ENCODE measurements at places on chromosomes 2 and 18.

DNA sequence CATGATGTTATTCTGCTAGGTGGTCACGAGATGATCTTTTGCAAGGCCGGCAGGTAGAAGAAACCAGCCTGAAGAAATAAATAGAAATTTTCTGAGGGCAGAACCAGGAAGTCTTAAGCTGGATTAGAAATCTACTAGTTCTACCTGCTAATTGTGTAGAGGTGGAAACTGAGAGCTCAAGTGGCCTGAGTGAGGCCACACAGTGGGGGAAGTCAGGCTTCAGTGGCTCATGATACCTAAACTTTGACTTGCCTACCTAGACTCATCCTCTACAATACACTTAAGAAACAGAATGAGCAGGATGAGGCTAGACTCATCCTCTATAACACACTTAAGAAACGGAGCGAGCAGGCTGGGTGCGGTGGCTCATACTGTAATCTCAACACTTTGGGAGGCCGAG is 134.9 kb upstream of the NDUFV2 start:
- no peak for DNase-seq

GRCh38 chr2:112493048-112493447 is 11.1 kb downstream of the TTL start:
- DNase-seq, result peak; percentile 15

DNA sequence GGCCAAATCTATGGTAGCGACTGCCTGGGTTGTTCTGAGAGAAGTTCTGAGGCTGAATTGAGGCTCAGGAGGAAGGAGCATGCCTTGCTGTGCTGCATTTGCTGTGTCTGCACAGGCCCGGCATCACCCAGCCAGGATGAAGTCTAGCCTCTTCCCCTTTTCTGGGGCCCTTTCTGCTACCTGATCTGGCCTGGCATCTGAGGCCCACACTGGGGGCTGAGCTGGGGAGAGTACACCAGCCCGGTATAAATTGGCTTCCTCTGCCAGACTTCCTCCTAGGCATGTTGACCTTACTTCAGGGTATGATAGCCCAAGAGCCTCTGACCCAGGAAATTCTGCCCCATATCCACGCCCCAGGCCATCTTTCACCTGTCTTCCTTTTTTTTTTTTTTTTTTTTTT is 30.0 kb downstream of the MRPL35 start:
- DNase-seq, result peak; percentile 26

- DNase-seq, result no peak
Observed at GRCh38 chr2:144078802-144079724, 440.9 kb downstream of the ZEB2 start.

DNA sequence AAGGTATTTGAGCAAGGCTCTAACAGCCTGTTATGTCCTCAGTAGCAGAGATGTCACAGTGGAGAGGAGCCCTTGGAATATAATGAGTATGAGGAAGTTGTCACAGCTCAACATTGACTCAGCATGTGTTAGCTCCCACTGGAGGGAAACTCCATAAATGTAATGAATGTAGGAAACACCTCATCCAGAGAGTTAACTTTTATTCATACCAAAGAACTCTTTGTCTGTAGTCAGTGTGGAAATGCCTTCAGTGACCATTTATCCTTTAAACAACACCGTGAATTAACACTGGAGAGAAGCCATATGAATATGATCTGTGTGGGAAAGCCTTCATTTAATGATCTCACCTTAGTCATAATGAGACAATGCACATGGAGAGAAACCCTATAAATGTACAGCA is 59.7 kb downstream of the CYP1B1 start:
- no peak for DNase-seq

DNA sequence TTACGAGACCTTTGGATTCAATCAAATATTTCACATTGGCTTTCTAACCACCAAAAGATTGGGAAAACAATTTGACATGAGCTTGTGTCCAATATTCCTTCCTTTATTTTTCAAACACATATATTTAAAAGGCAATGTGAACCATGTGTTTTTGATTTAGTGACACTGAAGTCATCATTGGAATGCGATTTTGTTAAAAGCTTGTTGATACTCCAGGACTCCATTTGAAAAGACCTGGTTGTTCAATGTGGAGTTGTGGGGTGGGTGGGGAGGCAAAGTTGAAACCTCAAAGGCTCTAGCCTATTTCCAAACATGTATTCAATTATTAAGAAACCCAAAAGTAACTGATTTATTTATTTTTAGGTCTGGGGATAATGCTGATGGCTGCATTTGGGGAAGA is 114.1 kb upstream of the TRIB2 start:
- no peak for DNase-seq

DNA sequence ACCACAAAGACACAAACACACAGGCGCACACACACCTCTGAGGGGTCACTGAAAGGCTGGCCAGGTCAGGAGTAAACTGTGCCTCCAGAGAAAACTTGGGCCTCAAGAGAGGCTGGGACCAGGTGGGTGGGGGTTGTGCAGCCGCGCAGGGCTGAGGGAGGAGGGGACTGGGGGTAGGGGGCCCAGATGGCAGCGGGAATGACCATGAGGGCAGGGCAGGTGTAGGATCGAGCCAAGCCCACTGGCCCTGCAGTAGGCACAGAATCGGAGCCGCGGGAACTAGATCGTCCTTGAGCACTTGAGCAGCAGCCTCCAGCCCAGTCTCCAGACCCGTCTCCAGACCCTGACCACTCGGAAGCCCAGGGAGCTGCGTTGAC is 36.8 kb downstream of the ANKMY1 start:
- no peak for DNase-seq

- DNase-seq, result peak; percentile 67
Observed at GRCh38 chr2:207528980-207529329, 807 bp upstream of the CREB1 start.

DNA sequence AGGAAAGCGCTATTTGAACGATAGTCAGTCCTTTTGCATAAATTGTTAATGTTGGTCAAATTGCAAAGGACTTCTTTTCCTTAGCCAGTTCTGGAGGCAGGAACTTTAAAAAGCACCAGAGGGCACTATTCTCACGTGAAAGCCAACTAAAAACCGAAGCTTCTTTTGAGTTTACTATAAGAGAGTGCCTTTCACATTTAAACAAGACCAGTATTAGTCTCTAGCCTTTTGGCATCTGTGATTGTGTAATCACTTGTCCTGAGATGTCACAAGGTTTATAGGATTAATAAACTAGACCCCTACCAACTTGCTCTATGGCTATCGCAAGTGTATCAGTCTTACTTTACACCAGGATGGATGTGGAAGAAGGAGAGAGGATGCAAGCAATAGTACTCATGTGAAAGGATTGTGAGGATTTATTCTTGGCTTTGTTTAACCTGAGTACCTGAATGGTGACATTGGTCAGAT is 14.4 kb upstream of the STAT4 start:
- DNase-seq, result peak; percentile 71

GRCh38 chr2:233838726-233839446 is 15.4 kb downstream of the HJURP start:
- DNase-seq, result no peak

GRCh38 chr2:168727904-168728470 is 74.5 kb upstream of the NOSTRIN start:
- no peak for DNase-seq
